ENCODE measurements at places on chromosomes 1 and 21. TPM values are rescaled to one million over a fixed set of nuclear protein-coding genes. Genes with fewer than 3 reads are reported as not detected.

The C8B gene
- not detected for total RNA-seq

DNA sequence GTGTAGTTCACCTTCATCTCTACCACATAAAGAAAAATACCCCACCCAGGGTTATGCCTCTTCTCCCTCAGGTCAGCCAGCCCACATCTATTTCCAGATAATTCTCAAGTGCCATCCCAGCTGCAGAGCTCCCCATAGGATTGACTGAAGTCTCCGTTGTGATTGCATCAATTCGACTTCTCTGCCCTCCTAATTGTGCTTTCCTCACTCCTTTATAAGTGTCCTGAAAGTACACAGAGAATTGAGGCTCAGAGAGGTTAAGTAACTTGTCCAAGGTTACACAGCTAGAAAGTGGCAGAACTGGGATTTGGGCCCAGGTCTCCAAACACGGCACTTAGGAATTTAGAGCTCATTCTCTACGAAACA is 15.0 kb downstream of the ZSWIM5 start:
- no peaks in the 10 kb centered on the region for H3K27me3 ChIP-seq
- no peak for DNase-seq
- H3K4me3 ChIP-seq = no peak overlapping the region
- H3K36me3 ChIP-seq = no peaks in the 10 kb centered on the region
- no peak overlapping the region for H3K27ac ChIP-seq
- no peaks in the 10 kb centered on the region for H3K4me1 ChIP-seq

The TAS1R1 gene
- total RNA-seq = not detected

The LDLRAD1 gene
- not detected for total RNA-seq

The ADAMTS4 gene
- total RNA-seq = 0.05 TPM

DNA sequence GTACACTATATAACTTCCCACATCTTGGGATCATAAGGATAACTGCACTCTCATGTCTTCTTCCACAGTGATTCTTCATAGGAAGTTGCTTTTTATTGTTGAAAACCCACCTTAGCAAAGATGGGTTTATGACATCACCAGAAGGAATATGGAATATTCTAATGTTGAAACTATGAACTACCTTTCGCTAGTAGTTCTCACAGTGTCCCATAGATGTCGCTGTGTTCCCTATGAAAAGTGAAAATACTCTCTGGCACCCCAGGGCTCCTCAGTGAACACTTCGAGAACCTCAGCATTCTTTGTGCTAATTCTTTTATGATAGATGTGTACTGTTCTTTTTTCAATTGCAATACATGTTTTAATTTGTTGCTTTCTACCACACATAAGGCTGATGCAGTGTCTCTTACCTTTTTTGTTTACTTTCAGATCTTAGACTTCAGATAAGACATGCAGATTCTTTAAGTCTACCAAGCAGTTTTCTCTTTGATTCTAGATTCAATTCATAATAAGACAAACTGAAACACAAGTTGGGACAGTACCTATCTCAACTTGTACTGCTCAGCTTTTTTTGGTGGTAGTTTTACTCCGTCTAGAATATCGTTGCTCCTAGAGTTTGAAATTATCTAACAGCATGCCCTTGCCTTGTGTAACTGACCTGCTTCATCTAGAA is 90.8 kb downstream of the GTF2B start:
- H3K4me3 ChIP-seq = no peak overlapping the region
- DNase-seq = peak; percentile 12
- H3K27ac ChIP-seq = no peak overlapping the region
- no peaks in the 10 kb centered on the region for H3K27me3 ChIP-seq
- peaks cover 47% of the 10 kb centered on the region for H3K36me3 ChIP-seq

DNA sequence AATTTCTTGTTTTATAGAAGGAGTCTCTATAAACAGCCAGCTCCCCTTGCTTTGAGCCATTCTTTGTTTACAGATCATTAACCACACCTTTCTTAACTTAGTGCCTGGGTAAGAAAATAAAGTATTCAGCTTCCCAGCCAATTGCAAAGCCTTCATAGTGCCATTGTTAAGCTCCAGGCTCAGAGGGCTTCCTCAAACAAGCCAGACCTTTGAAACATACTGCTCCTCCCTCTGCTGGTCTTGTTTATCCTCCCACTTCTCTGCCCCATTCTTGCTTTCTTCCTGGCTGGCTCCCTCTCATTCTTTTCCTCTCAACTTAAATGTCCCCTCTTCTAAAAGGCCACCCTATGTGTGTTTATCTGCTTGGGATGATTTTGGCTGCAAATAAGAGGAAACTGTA is 319.4 kb upstream of the ST6GALNAC5 start:
- H3K4me1 ChIP-seq = no peaks in the 10 kb centered on the region
- H3K4me3 ChIP-seq = no peak overlapping the region
- DNase-seq = no peak
- H3K27ac ChIP-seq = no peak overlapping the region

The DDAH1 gene
- total RNA-seq = not detected

DNA sequence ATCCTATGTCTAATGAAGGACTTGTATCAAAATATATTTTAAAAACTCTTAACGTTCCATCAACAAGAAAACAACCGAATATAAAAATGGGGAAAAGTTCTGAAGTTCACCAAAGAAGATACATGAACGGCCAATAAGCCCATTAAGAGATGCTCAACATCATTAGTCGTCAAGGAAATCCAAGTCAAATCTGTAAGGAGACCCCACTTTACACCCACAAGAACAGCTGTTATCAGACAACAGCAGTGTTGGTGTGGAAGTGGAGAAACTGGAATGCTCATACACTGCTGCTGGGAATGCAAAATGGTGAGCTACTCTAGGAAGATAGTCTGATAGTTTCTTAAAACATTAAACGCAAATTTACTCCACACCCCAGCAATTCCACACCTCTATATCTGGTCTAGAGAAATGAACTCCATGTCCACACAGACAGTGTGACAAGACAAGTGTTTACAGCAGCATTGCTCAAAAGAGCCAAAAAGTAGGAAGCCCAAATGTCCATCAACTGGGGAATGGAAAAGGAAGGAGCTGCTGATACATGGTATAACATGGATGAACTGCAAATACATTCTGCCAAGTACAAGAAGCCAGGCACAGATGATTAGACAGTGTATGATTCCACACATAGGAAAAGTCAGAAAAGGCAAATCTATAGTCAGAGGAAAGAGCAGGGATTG is 18.5 kb downstream of the UBE2G2 start:
- no peaks in the 10 kb centered on the region for H3K36me3 ChIP-seq
- H3K4me3 ChIP-seq = no peak overlapping the region
- DNase-seq = no peak
- H3K27ac ChIP-seq = no peak overlapping the region

DNA sequence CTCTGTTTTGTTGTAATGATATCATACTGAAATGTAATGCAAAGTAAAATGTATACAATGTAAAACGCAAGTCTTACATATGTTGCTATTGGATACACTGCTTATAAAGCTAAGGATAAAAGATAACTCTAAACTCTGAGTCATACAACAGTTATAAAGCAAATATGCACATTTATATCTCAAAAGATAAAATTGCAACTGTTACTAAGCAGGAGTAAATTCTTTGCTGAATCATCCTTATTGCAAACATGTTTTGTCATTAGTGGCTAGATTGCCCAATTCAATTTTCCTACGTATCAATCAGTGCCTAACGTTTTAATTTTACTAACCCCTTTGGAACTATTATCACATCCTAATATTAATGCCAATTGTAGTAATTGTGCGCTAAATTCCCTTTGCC is 762.9 kb downstream of the LTN1 start:
- no peak overlapping the region for H3K4me3 ChIP-seq
- DNase-seq = no peak
- H3K36me3 ChIP-seq = no peaks in the 10 kb centered on the region
- H3K27me3 ChIP-seq = no peaks in the 10 kb centered on the region

- peaks cover 7% of the 10 kb centered on the region for H3K36me3 ChIP-seq
- H3K4me3 ChIP-seq = no peak overlapping the region
- no peaks in the 10 kb centered on the region for H3K4me1 ChIP-seq
- H3K27me3 ChIP-seq = no peaks in the 10 kb centered on the region
These were observed 23.1 kb downstream of the SLC35A3 start for GRCh38 chr1:99992760-99993467.

DNA sequence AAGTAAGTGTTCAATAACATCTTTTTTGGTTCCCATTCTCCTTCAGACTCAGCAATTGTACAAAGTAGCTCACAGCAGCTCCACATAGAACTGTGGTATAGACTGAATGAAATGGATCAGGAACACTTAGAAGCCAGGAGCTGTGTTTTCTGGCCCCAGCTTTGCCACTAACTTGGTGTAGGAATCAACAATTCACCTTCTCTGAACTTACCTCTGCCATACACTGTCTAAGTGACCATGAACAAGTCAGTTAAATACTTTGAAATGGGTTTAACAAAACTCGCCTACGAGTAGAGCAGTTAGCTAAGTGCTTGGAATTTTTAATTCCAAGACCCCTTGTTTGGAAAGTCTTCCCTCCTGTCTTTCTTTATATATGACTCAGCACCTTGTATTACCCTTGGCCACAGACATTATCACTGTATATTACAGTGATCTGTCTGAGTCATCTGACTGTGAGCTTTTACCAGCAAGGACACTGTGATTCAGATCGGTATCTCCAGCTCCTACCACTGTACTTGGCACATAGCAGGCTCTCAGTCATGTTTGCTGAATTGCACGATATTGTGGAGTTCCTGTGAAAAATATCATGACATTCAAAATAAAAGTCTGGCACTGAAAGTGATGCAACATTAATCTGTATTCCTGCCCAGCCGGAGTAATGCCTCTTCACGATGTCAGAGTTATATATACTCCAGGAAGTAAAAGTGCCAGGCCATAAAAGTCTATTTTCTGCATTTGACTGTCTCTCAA is 101.7 kb upstream of the BEND5 start:
- no peak overlapping the region for H3K4me3 ChIP-seq
- DNase-seq = no peak
- no peak overlapping the region for H3K27ac ChIP-seq
- H3K4me1 ChIP-seq = no peaks in the 10 kb centered on the region
- no peaks in the 10 kb centered on the region for H3K27me3 ChIP-seq
